ENCODE measurements at places on chromosomes 7 and 10.
A peak's percentile ranks its signal among the peaks of the same experiment; 100 is the strongest.

- DNase-seq: peak; percentile 72
Observed at GRCh38 chr7:66281678-66282590, 76.8 kb downstream of the TPST1 start.

DNA sequence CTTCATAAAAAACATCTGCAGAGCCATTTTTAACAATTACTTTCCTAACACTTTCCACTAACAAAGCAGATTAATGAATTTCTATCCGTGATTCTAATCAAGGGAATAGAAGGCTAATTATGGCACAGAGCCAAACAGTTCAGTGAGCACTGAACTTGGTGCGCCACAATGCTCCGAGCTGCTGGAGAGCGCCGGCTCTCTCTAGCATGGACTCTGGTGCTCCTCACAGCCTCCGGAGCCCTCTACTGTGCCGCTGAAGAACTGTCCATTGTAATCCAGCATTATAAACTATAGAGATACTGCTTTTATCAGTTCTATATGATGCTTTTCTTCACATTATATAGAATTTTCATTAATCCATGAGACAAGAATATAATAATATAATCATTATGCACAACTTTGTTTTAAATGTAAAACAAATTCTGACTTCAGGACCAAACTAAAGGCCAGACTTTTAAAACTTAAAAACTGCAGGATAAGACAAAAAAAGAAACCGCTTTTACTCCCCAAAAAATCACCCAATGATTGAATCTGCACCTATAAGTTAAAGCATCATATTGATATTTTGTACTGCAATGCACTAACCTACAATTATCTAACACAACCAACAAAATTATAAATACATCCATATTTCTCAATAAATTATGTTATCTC lies 123.6 kb downstream of the RNF32 start:
- DNase-seq: peak; percentile 77

DNA sequence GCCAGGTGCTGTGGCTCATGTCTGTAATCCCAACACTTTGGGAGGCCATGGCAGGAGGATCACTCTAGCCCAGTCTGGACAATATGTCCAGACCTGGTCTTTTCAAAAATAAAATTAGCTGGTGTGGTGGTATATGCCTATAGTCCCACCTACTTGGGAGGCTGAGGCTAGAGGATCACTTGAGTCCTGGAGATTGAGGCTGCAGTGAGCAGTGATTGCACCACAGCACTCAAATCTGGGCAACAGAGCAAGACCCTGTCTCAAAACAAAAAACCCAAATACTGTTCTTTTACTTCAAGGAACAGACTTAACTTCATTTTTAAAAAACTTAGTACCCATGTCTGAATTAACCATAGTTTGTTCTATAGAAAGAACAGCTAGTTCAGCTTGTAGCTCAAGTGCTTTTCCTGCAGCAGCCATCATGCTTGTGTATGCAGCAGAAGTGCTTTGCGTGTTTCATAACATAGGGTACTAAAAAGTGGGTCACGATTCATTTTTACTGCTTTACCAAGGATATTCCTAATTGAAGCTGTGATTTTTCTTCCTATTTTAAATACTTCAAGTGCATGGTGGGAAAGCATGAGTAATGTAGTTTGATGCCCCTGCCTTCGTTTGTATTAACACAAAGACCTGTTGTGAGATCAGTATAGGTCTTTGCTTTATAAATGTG lies 5.9 kb downstream of the EIF4H start:
- DNase-seq: no peak

GRCh38 chr10:132942101-132943057 lies at the start of gene CFAP46:
Gene CFAP46, minus strand, starts transcription at chr10:132942570. Its CDS starts 86 bp downstream, at chr10:132942484.
- DNase-seq: peak; percentile 92

DNA sequence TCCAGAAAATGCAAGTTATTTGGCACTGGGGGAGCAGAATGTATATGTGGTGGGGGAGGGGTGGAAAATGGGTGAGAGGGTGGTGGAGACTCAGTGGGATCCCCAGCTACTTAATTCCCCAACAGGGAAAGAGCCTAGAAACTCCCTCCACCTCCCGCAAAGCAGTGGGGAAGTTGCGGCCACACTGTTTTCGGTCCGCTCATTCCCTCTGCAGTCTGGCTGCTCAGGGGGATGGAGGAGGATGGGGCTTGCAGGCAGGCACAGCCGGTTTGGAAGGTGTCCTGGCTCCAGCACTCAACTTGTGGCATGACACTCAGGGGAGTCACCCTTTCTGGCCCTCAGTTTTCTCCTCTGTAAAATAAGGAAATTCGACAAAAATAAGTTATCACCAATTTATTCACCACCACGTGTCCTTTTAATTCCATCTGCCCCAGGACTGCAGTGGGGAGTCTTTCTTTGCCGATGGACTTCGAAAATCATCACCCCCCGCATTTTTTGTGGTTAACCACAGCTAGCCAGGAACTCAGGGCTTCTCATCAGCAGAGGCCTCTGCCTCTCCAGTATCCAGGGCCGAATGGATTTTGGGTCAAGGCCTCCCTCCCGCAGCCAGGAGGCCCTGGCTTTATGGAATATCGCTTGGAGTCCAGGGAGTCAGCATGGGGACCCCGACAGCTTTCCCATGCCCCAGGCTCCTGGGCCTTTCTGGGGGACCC lies 1.6 kb upstream of the HTRA1 start:
- DNase-seq: no peak

DNA sequence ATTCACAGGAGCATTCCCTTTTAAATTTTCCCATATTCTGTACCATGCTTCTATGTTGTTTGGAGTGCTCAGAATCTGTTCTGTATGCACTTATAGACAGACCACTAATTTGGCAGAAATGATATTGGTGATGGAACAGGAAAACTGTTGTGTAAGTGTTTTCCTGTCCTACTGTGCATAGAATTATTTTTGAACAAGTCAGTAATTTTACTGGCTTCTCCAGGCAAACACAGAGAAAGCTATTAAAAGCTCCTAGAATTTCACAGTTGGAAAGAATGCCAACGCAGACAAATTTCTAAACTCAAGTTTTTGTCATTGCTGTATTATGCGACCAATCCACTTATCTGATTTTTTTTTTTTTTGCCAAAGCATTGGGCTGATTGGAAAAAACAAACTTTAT lies 55.7 kb downstream of the ANKMY2 start:
- no peak for DNase-seq

GRCh38 chr10:125201108-125201524 lies 40.8 kb upstream of the CTBP2 start:
- DNase-seq: no peak

DNA sequence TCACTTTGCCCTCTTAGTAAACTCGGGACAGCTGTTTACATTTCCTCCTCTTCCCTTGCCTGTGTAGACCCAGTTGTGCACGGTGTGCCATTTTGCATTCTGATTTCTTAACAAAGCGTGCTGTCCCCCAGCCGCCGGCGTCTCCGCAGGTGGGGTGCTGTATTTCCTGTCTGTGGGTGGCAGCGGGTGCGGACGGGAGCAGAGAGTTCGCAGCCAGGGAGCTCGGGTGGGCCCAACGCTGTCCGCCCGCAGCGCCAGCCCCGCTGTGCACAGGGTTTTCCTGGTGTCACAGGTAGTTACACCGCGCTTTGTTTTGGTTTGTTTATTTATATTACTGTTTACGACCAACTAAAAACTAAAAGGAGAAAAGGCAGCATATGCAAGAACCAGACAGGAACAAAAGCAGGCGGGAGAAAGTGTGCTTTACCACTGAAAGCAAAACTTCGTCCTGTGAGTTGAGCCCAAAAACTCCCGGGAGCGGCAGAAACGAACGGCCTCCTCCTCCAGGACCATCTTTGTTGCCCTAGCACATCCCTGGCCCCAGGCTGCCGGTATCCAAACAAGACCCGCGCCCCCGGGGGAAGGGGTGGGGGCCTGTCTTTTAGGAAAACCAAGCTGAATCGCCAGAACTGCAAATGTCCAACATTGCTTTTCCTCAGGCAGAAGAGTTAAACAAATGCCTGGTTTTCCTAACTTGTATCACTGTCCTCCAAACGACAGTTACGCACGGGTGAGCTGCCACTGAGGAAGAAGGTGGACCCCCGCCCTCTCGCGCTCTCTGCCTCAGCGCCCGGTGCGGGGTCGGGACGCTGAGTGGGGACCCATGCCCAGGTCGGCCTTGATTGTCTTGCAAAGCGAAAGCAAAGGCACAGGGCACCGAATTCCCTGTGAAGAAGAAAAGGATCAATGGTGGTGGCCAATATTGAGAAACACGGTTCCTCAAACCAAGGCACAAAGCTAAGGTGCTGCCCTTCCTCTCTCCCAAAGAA lies 45.9 kb upstream of the DRGX start:
- no peak for DNase-seq

- DNase-seq: no peak
Observed at GRCh38 chr7:117047496-117047895, 94.2 kb downstream of the ST7 start.

DNA sequence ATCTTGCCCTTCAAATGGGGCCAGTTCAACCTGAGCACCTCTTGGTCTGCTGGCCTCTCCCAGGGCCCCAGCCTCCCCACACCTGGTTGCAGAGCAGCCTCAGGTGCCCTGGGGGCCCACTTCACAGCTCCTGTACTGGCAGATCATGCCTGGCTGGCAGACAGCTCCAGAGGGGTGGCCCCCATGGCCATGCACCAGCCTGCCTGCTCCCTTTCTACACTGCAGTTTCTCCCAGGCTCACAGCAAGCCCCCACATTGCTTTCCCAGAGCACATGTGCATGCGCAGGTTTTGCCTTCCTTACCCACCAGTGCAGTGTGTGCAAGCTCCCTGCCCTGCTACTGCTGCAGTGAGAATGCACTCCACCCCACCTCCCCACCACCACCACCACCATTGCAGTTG lies 9.8 kb upstream of the MIOS start:
- DNase-seq: no peak

DNA sequence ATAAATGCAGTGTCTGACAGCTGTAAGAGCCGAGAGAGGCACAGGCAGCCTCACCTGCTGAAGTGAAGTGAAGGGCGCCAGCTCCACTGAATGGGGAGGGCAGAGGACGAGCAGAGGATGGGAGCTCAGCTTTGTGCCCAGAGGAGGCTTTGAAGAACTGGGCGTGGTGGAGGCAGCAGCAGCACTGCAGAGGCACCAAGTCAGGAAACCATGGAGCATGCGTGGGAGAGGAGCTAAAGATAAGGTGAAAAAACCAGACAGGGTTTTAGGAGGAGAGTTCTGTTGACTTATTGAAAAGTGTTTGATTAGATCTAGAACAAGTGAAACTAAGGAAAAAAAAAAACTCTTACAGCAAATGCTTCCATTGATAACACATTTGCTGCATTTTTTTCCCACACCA lies 216.4 kb downstream of the CXCL12 start:
- DNase-seq: no peak

DNA sequence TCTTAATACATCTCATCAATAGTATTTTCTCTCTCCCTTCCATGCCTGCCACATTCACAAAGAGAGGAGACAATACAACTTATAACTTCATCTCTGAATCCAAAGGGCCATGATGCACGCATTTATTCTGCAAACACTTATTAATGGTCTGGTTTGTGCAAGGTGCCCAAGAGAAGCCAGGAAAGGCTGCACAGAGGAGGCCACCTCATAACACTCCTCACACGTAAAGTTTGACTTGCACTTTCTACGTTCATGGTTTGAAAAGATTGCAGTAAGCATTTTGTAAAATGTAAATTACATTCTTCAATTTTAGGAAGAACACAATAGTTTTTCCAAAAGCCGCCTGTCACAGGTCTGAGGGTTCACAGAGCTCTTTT lies 1.2 kb upstream of the PALS2 start:
- no peak for DNase-seq

GRCh38 chr7:139854124-139854511 lies 25.1 kb downstream of the TBXAS1 start:
- DNase-seq: peak; percentile 66

DNA sequence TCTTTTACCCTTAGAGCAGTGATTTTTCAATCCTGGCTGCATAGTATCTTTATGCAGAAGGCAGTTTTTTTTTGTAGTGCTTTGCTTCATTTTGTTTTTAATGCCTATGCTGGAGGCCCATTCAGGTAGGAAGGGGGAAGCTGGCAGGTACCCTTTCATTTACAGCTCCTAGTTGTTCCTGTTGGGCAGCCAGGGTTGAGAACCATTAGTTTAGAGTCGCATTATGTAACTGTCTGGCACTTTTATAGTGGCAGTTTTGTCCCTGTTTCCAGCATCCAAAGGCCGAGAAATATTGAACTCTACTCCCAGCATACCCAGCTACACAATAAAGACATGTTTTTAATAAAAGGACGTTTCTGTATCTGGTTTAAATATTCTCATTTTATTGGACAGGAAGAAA lies 110.6 kb downstream of the CCDC3 start:
- no peak for DNase-seq

DNA sequence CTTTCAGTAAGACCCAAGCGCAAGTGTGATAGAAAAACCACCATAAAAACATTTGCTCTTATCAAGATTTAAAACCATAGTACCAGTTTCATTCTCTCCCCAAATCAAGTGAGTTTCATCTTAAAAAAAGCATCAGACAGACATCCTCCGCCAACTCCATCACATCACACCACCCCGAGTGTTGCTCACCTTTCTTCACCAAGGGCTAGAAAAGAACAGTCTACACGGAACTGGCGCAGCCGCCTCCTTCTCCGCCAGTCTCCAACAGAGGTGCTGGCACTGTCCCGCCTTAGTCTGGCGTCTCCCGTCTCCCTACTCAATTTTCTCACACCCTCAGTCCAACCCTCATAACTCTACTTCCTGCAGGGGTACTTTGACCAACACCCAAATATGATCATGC lies 46.9 kb upstream of the WIPI2 start:
- DNase-seq: no peak

DNA sequence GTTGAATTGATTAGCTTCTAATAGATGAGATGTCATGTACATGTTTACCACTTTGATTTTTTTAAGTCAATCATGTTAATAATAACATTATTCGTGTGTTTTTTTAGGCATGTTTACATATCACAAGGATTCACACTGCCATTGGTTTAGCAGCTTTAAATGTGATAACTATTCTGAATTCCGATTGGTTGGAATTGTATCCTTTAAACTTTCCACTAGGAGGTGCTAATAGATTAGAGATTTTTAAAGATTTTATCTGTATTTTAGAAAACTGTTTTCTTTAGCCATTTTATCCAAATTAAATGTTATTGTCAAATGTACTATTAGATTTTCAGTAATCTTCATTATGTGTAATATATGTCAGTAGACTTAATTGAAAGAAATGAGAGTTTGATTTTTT lies 83.2 kb downstream of the HECTD2 start:
- DNase-seq: peak; percentile 46

- no peak for DNase-seq
Observed at GRCh38 chr10:36621346-36621745, 504.1 kb upstream of the ANKRD30A start.

DNA sequence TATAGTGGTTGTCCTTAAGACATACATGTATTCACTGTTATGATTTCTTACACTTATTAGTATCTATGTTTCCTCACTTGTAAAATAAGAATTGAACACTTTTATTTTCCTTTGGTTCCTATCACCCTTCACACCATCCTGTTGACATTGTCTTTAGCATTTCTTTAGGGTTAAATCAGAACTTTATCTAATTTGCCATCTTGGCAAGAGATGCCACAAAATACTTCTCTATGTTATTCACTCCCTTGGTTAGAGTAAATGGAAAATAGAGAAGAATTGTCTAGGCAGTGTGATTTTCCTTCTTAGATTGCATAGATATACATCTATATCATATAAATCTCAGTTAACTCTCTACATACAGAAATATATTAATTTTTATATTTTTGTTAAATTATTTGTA lies 204.7 kb downstream of the SEMA3D start:
- DNase-seq: no peak

GRCh38 chr7:8590791-8591190 lies 157.4 kb downstream of the NXPH1 start:
- no peak for DNase-seq

- no peak for DNase-seq
Observed at GRCh38 chr10:77849039-77849664, 77.4 kb downstream of the DLG5 start.
